ENCODE measurements at places on chromosomes 4 and X.
A peak's percentile ranks its signal among the peaks of the same experiment; 100 is the strongest.

DNA sequence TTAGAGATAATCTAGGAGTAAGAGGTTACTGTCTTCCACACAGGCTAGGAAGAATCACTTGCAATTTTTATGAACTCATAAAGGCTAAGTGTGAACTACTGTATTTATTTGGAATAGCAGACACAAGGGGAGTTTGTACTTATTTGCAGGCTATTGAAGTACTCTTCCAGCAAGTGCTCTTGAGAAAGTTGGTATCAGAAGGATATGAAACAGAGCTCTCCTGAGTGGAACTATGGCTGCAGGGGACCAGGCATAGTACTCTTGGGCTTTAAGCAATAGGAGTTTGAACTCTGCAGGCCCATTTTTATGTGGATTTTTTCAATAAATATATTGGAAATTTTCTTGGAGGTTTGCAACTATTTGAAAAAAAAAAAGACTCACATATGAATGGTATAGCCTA, 756.3 kb upstream of the ATOH1 start:
- no peak for DNase-seq

DNA sequence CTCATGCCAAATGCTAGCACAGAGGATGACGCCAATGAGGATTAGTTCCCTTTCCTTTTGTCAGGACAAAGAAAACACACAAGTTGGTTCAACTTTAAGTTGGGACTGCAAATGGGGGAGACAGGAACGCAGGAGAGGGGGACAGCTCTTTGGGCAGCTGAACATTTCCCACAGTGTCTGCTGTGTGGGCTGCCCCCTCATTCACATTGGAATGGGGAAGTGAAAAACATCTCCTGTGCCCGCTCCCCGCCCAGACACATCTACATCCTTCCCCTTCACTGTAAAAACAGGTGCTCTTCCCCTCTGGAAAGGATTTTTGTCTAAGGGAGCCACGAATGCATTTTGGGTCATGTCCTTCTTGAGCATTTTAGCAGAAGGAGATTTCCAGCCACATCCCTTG, 44.5 kb upstream of the TBC1D9 start:
- no peak for DNase-seq

DNA sequence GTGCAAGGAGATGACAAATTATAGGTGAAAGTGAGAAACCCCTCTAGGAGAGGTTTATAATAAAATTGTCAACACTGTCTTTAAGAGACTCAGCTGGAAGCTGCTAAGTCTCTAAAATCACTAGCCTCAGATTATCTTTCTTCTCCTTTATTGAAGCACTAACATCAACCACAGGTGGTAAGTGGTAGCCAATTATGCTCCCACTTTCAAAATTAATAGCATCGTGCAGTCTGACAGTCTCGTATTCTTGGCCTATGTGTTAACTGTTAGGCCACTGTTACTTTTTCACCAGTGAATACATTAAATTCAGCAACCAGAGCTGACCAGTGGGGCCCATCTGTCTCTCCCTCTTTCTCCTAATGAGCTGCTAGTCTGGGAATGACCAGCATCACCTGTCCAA, 674.1 kb downstream of the RAPGEF2 start:
- no peak for DNase-seq

- peak; percentile 32 for DNase-seq
Observed at GRCh38 chr4:95215991-95216605, 332.7 kb downstream of the UNC5C start.

Data from fibroblast of skin of back (primary cell).